ENCODE measurements at places on chromosomes 2 and 18.

DNA sequence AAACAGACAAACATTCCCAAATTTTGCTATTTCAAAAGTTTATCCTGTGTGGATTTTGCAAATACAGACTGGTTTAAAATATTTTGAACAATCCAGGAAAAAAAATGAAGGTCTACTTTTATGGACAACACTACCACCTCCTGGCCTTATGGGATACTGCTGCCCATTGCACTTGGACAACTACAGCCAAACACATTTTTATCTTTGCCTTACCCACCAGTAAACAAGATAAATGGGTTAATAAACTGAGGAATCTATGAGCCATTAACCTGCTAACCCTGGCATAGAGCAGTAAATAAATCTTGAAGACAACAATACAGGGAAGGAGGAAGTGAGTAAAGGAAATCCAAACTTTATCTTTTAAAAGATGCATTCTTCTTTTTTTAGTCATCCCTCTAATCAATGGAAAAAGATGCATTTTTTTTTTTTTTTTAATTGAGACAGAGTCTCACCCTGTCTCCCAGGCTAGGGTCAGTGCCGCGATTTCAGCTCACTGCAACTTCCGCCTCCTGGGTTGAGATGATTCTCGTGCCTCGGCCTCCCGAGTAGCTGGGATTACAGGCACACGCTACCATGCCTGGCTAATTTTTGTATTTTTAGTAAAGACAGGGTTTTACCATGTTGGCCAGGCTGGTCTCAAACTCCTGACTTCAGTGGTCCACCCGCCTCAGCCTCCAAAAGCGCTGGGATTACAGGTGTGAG is 2.1 kb upstream of the SPIRE1 start:
- DNase-seq = peak; percentile 62

GRCh38 chr2:3956892-3957291 is 253.5 kb downstream of the DCDC2C start:
- no peak for DNase-seq

DNA sequence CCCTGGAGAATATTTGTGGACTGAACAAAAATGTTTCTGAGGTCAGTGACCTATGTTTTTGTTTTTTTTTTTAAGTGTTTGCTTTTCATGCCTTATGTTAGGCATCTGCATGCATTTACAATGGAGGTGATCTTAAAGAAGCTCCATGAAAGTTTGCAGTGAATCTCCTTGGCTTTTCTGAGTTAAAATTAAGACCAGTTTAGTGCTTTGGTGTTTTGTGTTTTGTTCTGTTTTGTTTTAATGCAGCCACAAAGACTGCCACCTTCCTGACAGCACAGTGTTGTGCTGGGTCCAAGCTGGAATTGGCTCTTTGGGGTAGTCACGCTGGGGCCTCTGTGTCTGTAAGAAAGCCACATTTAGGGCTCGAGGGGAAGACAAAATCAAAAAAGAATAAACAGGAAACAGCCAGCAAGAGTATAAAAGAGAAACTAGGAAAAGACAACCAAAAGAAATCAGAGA is 396.2 kb downstream of the ARHGAP15 start:
- no peak for DNase-seq

DNA sequence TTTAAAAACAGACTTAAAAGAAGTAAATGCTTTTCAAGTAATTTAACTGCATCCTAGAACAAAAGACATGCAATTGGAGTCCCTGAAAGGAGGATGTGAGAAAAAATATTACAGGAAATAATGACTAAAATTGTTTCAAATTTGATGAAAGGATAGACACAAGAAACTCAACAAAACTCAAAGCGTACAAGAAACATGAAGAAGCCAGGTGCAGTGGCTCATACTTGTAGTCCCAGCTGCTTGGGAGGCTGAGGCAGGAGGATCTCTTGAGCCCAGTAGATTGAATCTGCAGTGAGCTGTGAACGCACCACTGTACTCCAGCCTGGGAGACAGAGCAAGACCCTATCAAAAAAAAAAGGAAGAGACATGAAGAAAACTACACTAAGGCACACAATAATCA is 118.1 kb upstream of the SLC39A10 start:
- DNase-seq = no peak

DNA sequence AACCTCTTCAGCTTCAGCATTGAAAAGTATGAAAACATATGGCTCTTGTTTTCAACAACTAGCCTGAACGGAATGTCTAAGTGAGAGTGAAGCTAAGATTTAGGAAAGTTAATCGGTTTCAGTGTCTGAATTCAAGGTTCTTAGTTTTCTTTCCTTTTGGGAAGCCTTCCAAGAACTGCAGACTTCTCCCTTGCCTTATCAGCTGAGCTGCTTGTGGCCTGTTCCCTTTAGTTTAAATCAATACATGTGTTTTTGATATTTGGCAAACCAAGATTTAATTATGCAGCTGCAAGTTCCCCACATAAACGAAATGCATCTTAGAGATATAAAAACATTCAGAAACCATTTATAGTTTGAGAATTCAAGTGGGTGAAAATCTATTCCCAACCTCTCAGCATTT is 274.3 kb upstream of the NRP2 start:
- peak; percentile 94 for DNase-seq

DNA sequence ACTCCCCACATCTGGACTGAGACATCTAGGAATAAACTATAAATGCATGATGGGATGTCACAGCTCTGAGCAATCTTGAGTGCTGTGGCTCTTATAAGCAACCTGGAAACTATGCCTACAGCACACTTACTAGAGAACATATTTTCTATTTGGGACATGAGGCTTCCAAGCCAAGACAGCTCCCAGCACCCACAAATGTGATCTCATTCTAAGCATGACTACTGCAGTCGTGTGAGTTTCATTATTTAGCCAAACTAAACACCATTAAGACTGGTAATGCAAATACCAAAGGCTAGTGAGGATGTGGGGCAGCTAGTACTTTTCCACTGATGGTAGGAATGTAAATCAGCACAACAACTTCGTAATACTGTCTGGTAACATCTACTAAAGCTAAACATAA is 72.5 kb downstream of the RTTN start:
- peak; percentile 95 for DNase-seq

GRCh38 chr2:12948961-12949353 is 232.2 kb downstream of the TRIB2 start:
- DNase-seq = no peak

GRCh38 chr18:76875390-76876325 is 53.3 kb downstream of the ZNF236 start:
- peak; percentile 28 for DNase-seq

- DNase-seq = no peak
Measured at GRCh38 chr2:101047774-101048173, 45.7 kb downstream of the RPL31 start.

GRCh38 chr2:97788986-97789644 is 75.7 kb downstream of the ZAP70 start:
- no peak for DNase-seq

DNA sequence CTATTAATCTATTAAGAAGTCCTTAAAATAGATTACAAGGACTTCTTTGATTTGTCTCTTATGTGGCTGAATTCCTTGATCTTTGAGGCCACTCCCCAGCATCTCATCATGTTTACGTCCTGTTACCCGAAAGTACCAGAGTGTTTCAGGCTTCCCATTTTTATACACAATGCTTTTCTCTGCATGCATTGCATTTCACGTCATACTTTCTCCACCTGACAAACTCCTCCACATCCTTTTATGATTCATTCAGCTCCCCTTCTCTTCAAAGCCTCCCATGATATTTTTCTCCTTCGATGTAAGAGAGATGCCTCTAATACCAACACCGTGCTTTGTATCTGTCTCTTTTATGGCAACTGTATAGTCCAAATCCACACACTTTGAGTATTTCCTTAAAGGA is 379.0 kb upstream of the CRIM1 start:
- no peak for DNase-seq

GRCh38 chr18:27778441-27778840 is 398.5 kb downstream of the CDH2 start:
- DNase-seq = peak; percentile 25

DNA sequence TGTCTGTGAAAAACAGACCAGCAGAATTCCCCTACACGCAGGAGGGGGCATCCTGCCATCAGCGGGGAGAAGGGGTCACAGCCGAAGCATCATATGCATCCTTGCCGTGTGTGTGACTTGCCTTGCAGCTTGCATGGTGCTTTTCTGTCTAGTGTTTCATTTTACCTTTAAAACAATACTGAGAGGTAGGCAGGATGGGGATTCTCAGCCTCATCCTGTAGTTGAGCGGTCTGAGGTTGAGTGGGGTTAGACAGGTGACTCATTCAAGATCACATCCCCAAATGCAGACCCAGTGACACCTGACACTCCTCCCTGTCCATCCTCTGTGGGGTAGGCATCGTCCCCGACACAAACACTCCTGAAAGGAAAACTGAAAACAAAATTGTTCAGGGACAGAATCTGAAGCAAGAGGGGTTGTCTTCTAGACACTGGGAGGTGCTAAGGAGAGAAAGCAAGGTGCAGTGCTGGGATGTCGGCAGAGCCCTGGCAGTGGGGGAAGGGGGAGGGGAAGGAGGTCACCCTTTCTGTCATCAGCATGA is 7.9 kb downstream of the ARL4C start:
- no peak for DNase-seq

- no peak for DNase-seq
Measured at GRCh38 chr2:110960281-110960680, 160.4 kb upstream of the BCL2L11 start.

GRCh38 chr2:18976168-18976961 is 382.1 kb downstream of the OSR1 start:
- DNase-seq = peak; percentile 96

DNA sequence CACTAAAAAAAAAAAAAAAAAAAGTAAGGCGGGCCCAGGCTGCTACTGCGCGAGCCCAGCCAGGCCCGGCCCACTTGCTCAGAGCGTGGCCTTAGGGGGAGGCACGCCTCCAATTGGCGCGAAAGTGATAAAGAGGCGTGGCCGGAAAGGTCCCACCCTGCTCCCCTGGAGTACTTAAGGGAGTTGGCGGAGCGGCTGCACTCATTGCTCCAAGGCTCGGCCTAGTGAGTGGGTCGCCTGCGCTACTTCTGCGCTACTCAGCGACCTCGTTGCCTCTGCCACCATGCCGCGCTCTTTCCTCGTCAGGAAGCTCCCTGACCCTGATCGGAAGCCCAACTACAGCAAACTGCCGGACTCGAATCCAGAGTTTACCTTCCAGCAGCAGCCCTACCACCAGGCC is 36.9 kb downstream of the UNC80 start:
- no peak for DNase-seq

DNA sequence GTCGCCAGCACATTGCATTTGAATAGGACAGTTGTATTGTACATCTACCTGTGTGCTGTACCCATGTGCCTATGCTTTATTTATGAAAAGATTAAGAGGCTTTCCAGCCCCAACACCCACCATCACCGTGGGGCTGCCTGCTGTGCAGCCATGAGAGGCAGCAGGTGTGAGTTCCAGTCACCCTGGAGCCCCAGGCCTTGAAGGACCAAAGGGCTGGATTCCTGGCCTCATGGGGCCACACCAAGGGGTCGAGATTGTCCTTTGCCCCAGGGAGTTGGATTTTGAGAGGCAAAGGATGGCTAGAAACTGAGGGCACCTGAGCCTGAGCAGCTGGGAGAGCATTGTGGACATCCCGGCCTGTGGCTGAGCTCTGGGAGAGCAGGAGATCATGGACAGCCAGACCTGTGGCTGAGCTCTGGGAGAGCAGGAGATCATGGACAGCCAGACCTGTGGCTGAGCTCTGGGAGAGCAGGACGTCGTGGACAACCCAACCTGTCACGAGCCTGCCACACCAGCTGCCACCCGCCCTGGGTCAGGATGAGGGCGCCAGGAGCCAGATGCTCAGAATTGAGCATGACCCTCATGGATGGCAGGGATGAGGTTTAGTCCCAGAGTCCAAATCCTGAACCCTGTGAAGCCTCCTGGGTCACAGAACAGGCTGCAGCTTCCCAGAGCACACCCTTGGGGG is 182.5 kb upstream of the RAB6C start:
- no peak for DNase-seq

GRCh38 chr2:226423498-226423960 is 376.1 kb downstream of the IRS1 start:
- peak; percentile 56 for DNase-seq

- no peak for DNase-seq
Measured at GRCh38 chr18:75216212-75216910, 5.8 kb downstream of the TSHZ1 start.

GRCh38 chr2:59322870-59323269 is 1081.7 kb upstream of the FANCL start:
- DNase-seq = no peak

DNA sequence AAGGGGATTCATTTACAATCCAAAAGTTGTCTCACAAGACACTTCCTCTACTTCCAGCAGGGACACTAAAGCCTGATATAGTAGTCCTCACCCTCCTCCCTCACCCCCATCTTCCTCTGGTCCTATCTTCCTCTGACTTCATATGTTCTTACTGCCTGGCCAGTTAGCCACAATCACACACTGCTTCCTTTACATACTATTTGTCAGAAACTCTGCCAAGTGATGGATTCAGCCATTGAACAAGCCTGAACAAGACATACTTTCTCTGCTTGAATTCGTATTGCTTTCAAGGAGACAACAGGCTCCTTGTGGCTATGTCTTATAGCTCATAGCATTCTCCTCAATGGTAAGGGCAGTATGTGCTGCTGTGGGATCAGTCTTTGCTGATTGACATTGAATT is 672.2 kb downstream of the BCL11A start:
- no peak for DNase-seq

DNA sequence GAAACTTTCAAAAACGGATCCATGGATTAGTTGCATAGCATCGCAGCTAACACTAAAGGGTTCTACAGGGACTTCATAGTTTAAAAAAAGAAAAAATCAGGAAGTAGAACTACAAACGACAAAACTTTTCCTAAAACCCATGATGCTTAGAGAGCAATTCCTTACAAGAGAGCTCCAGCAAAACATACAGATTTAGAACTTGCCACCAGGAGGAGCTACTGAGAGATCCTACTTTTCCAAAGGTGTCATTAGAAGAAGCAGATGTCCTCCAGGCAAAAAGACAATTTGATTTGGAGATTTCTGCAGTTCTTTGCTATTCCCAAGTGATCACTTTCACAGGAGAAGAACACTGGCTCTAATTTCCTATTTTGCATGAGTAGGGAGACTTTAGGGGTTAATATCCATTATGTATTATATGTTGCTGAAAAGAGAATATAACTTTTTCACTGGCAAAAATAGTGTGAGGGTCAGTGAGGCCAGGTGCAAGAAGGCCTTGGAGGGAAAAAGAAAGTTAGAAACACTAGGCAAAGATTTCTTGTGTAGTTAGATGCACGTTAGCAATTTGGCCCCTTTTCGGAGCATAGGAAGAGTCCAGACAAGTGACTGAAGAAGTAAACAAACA is 436.2 kb downstream of the SUCLG1 start:
- DNase-seq = peak; percentile 50

- DNase-seq = peak; percentile 97
Measured at GRCh38 chr2:9897331-9897737, 54.1 kb downstream of the TAF1B start.

- DNase-seq = no peak
Measured at GRCh38 chr18:24089076-24089475, 49.8 kb upstream of the CABYR start.

Data from fibroblast of skin of right biceps (primary cell).